ENCODE measurements at places on chromosomes 3 and 15. TPM values are rescaled to one million over a fixed set of nuclear protein-coding genes. Genes with fewer than 3 reads are reported as not detected.

GRCh38 chr15:78492872-78493271 is 14.5 kb upstream of the HYKK start:
- DNase-seq: no peak

GRCh38 chr15:88627463-88627862 is 6.3 kb downstream of the AEN start:
- DNase-seq: no peak

Gene SEMA3F
- 15.7 TPM for polyA plus RNA-seq

Gene C3orf49
- 0.56 TPM for polyA plus RNA-seq

GRCh38 chr3:124976383-124976782 is 41.8 kb upstream of the MUC13 start:
- no peak for DNase-seq

DNA sequence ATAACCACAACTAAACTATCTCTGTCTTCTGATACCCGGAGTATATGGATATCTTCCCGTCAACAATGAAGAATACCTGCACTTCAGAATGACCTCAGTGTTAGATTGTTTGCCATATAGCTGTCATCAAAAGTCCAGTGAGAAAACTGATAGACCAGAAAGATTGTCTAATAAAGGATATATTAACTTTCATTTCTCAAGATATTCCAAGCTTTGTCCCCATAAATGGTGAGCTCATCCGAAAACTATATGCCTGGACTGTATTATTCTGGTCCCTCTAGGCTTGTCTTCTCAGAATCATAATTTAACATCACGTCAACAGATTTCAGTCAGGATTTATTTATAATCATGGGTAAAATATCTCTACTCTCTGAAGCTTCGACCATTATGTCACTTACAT is 100.5 kb downstream of the ATP8B4 start:
- DNase-seq: peak; percentile 84
